MV-4-11 (cell line): ENCODE measurements at places on chromosomes 3 and 15.
A peak's percentile ranks its signal among the peaks of the same experiment; 100 is the strongest.

- DNase-seq, result peak; percentile 35
These were observed 61.3 kb downstream of the CTDSPL start for GRCh38 chr3:37922721-37923568.

DNA sequence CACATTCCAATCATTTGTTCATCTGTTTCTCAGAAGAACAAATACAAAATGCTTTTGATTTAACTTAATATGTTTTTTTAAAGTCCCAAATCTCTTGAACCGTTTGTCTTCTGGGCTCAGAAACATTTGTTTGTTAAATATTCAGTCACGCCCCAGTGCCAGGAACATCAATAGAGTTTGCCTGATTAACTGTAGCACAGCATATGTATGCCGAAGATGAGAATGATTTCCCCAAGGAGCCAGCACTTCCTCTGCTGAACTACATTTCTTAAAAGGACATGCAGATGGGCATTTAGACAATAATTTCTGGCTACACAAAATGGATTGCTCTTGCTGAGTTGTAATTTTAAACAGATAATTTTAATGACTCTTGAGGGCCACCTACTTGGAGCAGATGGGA, 191.6 kb upstream of the FAM3D start:
- no peak for DNase-seq

DNA sequence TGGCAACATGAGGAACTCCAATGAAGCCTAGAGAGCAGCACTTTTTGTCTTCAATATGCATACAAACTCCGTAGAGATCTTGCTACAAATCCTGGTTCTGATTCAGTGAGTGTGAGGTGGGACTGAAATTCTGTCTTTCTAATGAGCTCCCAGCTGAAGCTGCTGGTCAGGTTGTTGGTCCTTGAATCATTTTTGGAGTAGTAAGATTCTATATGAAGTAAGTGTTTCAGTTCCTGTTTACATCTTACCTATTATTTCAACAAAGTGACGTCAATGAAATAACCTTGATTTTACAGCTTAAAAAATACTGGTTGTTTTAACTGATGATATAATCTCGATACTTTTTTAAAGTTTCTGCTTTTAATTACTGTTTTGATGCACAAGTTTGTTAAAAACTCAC, 33.9 kb downstream of the SHQ1 start:
- DNase-seq, result no peak

DNA sequence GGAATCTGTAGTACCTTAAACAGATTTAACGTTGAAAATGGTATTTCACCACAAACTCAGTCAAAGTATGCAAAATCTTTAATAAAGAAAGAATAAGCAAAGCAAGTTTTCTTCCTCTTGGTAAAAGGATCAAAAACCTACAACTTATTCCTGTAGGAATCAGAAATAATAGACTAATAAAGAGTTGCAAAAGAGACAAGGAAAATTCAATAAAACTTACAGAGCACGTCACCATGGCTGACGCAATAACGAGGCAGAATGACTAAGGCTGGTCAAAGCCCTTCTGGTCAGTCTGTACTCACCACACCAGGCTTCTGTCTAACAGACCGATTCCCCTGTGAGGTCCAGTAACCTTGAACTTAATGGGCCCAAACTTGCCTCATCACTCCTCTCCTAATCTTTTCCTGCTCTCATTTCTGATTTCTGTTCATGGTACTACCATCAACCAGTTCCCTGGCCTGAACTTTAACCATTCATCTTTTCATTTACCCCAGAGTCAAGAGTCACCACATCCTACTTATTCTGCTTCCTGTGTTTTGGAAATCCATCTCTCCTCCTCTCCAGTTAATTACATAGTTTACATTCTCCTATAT, 5.0 kb downstream of the MASP1 start:
- DNase-seq, result peak; percentile 72

DNA sequence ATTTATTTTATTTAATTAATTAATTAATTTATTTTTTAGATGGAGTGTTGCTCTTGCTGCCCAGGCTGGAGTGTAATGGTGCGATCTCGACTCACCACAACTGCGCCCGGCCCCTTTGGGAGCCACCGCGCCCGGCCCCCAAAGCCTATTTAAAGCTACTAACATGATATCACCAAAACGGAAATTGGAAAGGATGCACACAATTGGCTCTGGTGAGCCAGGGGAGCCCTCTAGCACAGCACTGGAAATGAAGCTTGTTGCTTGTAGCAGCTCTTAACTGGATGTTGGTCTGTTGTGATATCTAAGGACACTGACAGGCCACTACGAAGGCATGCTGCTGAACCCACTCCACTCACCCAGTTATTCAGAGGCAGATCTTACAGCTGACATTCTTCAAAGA, 104.5 kb downstream of the IGF2BP2 start:
- DNase-seq, result peak; percentile 58

- DNase-seq, result peak; percentile 46
These were observed 61.5 kb downstream of the PRICKLE2 start for GRCh38 chr3:64163755-64164148.

DNA sequence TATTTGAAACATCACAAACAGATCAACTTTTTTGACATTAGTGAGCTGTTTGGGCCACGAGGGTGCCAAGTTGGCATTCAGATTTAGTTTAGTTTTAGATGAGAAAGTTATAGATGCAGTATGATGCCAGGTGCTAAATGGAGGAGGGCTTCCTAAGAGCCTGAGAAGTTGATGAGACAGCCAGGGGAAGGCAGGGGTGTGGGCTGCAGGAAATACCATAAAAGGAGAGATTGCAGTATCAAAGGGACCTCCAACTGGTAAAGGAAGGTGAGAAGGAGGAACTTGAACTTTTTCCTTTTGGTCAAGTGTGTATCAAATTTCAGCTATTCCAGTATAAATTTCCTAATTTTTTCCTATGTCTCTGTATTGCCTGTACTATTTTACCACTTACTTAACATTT, 2.0 kb upstream of the TNIK start:
- no peak for DNase-seq

DNA sequence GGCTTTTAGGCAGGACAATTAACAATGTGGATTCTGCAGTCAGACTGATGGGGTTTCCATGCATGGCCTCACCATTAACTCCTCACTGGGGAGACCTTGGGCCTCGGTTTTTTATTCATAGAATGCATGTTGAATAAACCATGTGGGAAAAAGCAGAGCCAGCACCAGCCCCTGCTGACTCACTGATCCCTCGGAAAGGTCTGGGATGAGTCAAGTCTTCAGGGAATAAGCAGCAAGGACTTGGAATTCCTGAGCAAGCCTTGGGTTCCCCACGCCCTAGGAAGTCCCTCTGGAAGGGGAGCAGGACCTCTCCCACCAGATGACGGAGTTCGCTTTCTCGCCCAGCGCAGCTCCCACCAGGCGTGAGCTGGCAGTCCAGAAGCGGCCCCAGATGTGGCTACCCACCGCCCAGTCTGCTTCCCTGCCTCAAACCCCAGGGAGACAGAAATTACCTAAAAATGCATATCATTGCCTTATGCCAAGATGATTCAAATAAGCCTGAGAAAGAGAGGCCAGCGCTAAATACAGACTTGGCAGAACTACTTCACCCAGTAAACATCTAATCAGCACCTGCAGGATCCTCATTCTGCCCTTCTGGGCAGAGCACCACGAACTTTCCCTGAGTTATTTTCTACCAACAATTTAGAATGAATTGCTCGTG, 45.4 kb downstream of the BTD start:
- no peak for DNase-seq

DNA sequence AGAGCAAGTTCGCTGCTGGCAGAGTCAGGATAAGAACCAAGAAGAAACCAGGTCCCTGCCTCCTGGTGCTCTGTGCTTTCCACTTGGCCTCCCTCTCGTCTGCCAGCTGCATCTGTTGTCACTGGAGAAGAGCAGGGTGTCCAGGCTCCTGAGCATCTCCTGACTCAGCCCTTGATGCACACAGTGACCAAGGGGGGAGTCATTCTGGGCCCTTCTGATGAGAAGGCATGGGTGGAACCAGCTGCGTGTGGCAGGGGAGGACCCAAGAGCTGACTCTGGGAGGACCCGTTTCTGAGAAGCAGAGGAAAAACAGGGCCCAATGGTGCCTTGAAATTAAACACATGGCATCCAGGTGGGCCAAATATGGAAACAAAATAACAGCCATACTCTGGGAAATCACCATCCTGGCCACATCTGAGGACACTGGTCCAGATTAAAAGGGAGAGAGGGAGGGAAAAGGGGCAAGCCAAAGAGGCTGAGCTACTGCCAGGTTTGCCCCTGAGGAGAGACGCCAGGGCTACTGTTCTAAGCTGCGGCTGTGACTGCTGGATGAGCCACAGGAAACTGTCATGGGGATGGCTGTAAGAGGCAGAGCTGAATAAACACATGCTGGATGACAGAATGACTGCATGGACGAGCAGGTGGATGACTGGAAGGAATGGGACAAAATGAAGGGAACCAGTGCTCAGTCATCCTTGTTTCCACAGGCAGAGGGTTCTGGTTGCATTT, 58.1 kb upstream of the CA12 start:
- DNase-seq, result no peak

- DNase-seq, result no peak
These were observed 3.5 kb upstream of the SEMA5B start for GRCh38 chr3:123031051-123031450.

DNA sequence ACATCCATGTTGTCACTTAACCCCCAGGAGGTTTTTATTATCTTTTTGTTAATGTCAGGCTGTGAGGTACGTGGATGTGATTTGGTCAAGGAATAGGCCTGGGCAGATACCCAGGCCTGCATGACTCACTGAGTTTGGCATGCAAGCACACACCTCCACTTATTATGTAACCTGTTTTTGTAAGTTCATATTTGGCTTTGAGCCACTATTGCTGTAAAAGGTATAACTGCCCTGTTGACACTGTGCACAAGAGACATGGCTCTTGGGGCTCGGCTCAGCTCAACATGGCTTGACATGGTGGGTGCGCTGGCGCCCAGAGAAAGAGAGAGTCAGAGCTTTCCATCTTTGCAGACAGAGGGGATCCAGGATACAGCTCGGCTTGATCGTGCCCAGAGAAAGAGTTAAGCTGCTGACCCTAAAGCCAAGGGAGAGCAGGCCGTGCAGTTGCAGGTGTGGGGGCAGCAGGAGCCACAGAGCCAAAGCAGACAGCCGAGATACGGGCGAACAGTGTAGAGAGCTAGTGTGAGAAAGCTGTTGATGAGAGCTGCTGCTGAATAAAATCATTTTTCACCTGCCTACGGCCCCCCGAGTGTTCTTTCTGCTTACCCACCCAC, 67.9 kb upstream of the UNC13C start:
- no peak for DNase-seq

DNA sequence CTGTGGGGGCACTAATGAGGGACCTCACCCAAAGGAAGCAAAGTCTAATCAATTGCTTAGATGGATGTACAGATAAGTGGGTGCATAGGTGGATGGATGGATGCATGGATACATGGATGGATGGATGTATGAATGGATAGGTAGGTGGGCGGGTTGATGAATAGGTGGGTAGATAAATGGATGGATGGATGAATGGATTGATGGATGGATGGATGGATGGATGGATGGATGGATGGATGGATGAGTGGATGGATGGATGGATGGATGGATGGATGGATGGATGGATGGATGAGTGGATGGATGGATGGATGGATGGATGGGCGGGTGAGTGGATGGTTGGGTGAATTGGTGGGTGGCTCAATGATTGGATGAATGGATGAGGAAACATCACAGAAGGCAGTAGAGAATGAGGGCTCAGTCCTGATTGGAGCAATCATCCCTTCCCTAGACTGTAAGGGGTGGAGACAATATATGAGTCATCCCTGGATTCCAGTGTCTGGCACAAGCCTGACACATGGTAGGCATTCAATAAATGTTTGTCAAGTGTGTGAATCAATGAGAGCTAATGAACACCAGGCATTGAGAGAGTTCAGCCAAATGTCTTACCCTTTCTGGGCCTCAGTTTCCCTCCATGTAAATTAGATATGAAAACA, 40.4 kb upstream of the PXYLP1 start:
- no peak for DNase-seq

DNA sequence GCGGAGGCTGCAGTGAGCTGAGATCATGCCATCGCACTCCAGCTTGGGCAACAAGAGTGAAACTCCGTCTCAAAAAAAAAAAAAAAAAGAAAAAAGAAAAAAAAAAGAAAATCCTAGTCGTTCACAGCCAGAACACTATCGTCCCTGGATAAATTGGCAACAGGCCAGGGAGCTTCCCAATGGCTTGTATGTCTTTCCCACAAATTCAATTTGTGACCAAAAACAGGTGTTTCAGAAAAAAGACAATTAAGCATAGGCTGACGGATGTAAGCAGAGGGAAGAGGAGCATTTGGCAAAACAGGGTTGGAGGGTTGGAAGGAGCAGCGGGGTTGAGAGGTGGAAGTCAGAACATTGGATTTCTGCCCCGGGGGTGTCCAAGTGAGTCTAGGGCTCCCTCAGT, 8.5 kb downstream of the EPB42 start:
- DNase-seq, result no peak

GRCh38 chr3:124053871-124054270, 61.9 kb upstream of the ROPN1 start:
- DNase-seq, result no peak

- no peak for DNase-seq
These were observed 511.7 kb downstream of the NTRK3 start for GRCh38 chr15:87744815-87745214.

GRCh38 chr15:59528961-59529402, 82.6 kb upstream of the GCNT3 start:
- DNase-seq, result peak; percentile 51

DNA sequence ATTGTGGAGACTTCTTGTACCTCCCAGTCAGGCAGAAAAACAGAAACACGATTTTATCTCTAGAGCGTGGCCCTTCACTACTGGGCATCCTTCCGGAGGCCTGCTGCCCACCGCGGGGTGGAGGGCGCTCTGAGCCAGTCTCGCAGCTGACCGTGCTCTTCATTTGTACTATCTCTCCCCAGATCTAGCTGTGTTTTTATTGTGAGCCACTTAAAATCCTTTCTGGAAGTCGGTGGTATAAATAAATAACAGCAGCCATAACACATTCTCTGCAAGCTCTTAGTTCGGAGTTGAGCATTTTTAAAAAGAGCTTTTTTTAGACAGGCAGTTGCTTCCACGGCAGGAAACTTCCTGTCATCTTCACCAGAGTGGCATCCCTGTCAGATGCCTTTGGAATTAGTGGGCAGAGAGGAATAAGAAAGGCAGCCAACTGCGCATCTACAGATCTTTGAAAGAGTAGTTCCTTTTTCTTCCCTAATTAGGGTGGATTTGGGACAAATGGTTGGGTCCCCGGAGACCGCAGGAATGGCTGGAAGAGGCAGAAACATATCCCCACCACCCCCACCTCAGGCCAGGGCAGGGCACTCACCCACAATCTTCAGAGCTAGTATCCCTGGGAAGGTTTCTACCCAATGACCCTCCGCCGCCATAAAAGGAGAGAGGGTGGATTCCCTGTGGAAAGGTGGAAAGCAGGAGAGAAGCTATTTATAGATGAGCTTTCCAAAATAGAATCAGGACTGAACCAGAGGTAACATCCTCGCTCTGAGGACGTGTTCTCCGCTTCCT, 91.1 kb downstream of the TOP2B start:
- no peak for DNase-seq

- peak; percentile 98 for DNase-seq
These were observed 29.3 kb downstream of the CTSH start for GRCh38 chr15:78915341-78916087.

DNA sequence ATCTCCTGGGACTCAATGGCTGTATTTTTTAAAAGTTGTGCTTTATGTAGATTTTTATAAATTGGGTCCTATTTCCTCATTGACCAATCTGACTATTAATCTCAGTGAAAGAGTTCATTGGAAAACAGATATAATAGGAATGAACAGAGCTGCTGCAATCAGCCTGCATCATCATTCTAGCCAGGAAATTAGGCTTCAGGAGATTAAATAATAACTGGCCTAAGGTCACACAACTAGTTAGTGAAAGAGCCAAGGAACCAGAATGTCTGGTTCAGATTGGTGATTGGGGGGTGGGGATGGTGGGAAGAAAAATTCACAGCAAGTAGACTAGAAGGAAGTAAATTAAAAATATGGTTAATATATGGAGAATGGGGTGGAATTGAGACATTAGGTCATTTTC, 180.9 kb upstream of the ROPN1 start:
- DNase-seq, result no peak
